Lung microvascular endothelial cell (primary cell): ENCODE measurements at places on chromosomes 4 and X. TPM values are rescaled to one million over a fixed set of nuclear protein-coding genes. Genes with fewer than 3 reads are reported as not detected.

- DNase-seq, result no peak
Measured at GRCh38 chrX:141619336-141619735, 29.8 kb downstream of the SPANXA2 start.

DNA sequence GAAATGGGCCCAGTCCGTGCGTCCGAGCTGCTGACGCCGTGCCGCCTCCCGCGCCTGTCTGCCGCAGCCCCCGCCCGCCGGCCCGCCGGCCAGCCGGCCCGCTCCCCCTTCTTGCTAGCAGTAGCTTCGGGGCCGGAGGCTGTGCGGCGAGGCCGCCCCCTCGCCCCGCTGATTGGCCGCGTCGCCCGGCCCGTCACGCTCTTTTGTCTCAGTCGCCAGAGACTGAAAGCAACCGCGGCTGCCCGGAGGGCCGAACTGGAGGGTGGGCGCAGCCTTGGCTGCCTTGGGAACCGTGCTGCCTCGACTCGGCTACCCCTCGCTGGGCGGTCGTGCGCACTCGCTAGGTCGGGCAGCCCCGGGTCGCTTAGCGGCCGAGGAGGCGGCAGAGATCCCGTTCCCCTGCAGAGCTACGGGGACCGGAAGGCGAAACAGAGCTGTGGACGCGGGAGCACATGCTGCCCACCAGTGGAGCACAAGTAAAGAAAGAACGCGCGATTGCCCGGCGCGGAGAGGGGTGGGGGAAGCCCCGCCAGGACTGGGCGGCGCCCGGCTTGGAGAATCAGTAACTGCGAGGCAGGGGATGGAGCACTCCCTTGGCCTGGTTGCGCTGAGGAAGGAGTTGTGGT is at the start of gene ZCCHC18:
TSS of gene ZCCHC18 (plus strand) at position 198 of the 626 bp plus-strand sequence. CDS start 1,589 bp downstream, outside the sequence.
- DNase-seq, result peak; percentile 72

- DNase-seq, result peak; percentile 58
Measured at GRCh38 chr4:77052352-77052751, 23.4 kb downstream of the CCNI start.

GRCh38 chrX:46310815-46311497 is 234.3 kb downstream of the ZNF674 start:
- no peak for DNase-seq

DNA sequence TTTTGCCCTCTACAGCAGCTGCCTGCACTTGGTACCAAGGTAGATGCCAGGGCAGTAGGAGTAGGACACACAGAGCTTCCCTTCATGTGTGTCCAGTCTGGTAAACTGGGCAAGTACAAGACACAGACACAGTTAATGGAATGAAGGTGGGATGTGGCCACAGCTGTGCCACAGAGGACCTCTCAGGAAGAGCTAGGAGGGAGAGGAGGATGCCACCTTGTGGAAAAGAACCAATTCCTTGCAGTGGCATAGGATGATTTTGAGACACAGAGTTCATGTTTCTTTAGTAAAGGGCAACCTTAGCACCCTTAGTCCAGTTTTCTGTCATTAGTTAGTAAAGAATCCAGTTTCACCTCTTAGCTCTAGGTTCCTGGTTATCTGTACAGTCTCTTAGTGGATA is 36.3 kb upstream of the TBC1D14 start:
- DNase-seq, result no peak

- peak; percentile 86 for DNase-seq
Measured at GRCh38 chrX:22534643-22535042, 261.9 kb downstream of the CBLL2 start.

- DNase-seq, result no peak
Measured at GRCh38 chrX:13495232-13495631, 74.2 kb upstream of the EGFL6 start.

DNA sequence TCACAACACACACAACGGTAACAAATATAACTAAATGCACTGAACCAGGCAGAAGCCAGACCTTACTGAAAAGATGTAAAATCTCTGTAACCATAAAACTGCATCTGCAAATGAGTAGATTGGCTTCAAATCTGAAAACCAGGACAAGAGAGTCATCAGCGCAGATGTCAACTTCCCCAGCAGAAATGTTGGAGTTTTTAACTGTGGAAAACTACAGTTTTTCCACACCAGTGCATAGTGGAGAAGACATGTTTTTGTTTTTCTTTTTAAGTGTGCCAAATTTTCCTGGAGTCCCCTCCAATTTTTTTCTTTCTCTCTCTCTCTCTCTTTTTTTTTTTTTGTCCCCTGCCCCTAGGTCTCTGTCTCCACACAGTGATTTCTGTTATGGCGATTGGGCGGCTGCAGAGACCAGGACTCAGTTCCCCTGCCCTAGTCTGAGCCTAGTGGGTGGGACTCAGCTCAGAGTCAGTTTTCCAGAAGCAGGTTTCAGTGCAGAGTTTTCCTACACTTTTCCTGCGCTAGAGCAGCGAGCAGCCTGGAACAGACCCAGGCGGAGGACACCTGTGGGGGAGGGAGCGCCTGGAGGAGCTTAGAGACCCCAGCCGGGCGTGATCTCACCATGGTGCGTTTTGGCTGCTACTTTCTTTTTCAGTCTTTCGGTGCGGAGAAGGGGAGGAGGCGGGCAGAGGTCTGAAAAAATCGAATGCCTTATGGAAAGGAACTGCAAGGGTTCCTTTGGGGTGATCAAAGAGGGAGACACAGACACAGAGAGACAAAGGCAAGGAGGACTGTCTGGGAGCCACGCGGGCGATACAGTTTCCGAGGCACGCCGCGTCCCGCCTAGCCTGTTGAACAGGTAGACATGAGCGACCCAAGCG is at the start of gene GUCY1A1:
TSS of gene GUCY1A1 (plus strand) at position 505 of the 878 bp plus-strand sequence. CDS start 30,020 bp downstream, outside the sequence.
- DNase-seq, result peak; percentile 71

GRCh38 chr4:183161630-183162029 is 62.6 kb downstream of the WWC2 start:
- DNase-seq, result no peak

DNA sequence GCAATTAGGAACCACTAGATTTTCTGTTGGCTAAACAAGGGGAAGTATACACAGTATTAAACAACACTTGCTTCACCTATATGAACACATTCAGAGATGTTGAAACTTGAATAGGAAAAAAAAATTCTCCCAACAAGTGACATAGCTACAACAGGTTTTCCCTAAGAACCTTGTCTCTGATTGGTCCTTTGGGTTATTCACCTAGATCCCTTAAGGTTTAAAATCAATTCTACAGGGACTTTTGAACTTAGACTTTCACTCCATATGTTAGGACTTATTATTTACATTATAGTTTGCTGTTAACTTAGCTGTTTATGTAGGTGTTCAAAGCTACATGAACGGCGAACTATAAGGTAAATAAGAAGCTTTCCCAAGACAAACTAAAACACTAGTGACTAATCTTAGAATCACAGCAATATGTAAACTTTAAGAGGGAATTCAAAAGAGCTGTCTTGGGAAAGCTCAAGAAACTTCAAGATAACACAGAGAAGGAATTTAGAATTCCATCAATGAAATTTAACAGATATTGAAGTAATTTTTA is 72.2 kb upstream of the ZXDB start:
- no peak for DNase-seq

- DNase-seq, result no peak
Measured at GRCh38 chrX:135944486-135944885, 29.3 kb downstream of the MMGT1 start.

GRCh38 chr4:24642981-24643547 is 58.7 kb upstream of the DHX15 start:
- DNase-seq, result peak; percentile 64

DNA sequence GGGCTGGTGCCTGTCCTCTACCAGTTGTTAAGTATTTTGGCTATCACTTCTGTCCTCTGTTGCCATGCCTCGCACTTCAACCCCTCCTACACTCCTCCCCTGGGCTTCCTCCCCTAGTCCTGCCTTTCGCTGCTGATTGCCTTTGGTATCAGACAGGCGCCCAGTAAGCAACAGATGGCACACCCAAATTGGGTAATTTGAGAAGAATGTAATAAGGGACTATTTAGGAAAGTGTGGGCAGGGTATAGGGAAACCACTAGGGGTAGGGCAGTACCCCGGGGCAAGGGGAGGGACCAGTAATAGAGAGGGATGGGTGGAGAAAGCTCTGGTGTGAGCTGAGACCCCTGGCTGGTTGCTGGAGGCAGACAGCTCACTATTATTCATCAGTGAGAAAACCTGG is 172.7 kb upstream of the USP9X start:
- no peak for DNase-seq

GRCh38 chrX:38282049-38282448 is 45.3 kb downstream of the RPGR start:
- DNase-seq, result peak; percentile 56

DNA sequence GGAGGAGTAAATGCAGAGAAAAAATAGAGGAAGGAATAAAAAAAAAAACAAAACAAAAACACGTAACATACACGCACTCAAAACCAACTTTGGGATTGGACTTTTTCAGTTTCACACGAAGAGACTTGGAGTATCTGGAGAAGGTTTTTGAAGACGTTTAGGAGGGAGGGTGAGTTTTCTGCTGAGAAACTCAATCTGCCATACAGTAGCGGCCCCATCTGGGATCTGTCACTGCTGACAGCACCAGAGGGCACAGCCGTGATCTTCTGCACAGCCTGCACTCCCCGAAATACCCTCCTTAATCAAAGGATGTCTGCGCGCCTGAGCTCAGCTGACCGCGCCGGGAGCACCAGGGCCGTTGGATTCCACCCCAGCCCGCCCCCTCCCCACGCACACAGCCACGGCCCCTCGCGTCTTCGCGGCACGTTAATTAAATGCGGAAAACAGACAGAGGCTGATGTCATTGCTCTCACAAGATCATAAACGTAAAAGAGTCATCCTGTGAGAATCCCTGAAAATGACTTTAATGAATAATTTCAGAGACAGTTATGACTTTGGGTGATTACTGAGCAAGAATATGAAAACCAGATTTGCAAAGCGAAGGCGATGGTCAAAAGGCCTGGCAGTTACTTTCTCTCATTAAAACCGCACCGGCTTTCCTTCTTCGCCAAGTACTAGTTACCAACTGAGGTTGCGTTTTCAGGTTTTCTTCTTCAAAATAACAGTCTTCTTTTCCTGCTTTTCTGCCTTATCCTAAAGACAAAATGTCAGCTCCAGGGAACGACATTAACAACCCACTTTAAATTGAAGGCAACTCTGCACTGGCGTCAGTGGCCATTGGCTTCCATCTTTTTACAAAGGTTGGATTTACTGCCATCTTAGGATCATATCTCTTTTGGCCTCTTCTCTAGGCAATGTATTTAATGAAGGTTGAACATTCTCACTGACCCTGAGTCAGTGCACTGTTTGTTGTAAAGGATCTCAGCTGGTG is 10.6 kb downstream of the HAND2 start:
- no peak for DNase-seq

GRCh38 chrX:119427024-119427794 is 28.1 kb downstream of the SLC25A43 start:
- DNase-seq, result peak; percentile 54

DNA sequence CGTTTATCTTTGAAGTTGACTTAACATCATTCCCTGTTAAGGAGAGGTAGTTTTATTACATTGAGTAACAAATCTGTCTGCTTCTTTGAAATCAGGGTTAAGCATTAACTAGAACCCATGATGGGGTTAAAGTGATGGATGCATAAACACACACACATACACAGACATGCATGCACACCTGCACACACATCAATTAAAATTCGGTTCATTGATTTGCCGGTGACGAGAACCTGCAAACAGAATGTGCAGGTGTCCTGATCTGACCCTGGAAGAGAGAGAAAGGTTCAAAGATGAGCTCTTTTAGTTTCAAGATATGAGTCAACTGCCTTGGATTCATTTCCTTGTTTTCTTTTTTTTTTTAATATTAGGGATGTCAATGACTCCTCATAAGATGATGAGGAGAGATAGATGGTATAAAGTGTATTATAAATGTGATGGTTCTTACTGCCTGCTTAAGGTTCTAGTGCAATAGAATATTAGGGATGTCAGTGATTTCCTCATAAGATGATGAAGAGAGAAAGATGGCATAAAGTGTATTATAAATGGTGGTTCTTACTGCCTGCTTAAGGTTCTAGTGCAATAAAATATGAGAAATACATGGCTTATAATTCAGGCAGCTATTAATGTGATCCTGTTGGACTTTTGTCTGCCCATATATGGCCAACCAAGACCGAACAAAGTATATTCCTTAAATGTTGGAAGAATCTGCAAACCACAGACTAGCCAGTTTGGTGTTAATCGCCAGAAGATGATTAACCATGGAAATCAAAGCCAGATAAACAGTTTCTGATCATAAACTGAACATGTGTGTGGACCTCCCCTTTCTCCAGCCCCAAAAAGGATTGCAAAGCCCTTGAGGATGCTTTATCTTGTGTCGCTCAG is 14.1 kb upstream of the CD99 start:
- no peak for DNase-seq

DNA sequence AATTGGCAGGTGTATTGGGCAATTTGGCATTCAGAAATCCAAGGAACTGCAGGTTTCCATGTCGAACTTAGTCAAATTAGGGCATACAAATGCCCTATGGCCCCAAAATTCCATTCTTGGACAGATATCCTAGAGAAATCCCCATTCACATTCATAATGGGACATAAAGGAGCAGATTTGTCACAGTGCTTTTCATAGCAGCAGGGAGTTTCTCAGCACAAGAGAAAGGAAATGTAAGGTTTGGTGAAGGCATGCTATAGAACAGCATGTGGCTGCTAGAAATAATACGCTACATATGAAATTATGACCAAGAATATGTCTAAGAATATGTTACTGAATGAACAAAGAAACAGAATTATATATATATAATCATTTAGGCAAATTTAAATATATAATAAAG is 437.5 kb upstream of the BOD1L1 start:
- no peak for DNase-seq

DNA sequence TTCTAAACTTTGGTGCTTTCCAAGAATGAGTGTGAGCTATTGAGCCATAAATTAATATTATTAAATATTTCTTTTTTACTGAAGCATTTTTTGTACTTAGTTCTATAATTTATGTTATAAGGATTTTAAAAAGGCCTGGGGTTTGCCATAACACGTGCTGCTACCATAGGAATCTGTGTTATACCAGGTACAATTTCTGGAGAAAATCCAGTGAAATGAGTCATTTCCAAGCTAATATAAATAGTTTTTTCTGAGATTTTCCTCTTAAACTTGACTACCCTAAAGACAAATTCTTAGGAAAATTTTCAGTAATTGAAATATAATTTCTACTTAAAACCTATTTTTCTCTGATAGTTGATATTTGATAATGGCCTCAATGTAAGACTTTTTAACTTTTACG is 130.8 kb downstream of the TLL1 start:
- DNase-seq, result peak; percentile 1

- peak; percentile 73 for DNase-seq
Measured at GRCh38 chr4:64784125-64784524, 374.9 kb upstream of the TECRL start.

PCGF3 gene
- 30.5 and 47.8 TPM in 2 replicates for total RNA-seq

RNF212 gene
- 0.22 and 0.79 TPM in 2 replicates for total RNA-seq

EGFL6 gene
- total RNA-seq, result not detected in 2 replicates

HMGN5 gene
- 0.40 and 0.87 TPM in 2 replicates for total RNA-seq

HS6ST2 gene
- total RNA-seq, result under 0.01 TPM in 1 of 2 replicates, not detected in the other

BMPR1B gene
- total RNA-seq, result 0.20 and 0.22 TPM in 2 replicates

FAM47E gene
- total RNA-seq, result not detected in 2 replicates

CCDC120 gene
- total RNA-seq, result 0.44 and 0.79 TPM in 2 replicates

FAM13A gene
- total RNA-seq, result 0.44 and 0.60 TPM in 2 replicates

DUX4 gene
- total RNA-seq, result not detected in 2 replicates

NPY5R gene
- total RNA-seq, result not detected in 2 replicates

RBM46 gene
- total RNA-seq, result 0.22 TPM in 1 of 2 replicates, not detected in the other
